ENCODE measurements at places on chromosomes 4 and X. TPM values are rescaled to one million over a fixed set of nuclear protein-coding genes. Genes with fewer than 3 reads are reported as not detected.

CXCL3 gene
- not detected for total RNA-seq

FAM241A gene
- 3.2 TPM for total RNA-seq

DNA sequence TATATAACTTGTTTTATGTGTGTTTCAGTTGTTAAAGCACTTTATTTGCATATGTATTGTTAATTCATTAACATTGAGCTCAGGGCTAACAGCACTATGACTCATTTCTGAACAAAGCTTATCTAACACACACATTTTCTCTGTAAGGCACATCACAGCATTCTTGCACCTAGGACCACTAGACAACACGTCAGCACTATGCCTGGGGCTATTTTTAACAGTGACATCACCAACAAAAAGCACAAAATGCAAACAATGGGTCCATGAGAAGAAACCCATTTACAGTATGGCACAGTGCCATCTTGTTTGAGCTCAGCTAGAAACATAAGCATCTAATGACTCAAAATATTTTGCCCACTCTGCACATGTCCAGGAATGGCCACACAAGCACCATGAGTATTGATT lies 124.4 kb downstream of the RELL1 start:
- H3K4me3 ChIP-seq = no peak overlapping the region
- H3K27me3 ChIP-seq = no peaks in the 10 kb centered on the region
- DNase-seq = no peak
- no peak overlapping the region for H3K27ac ChIP-seq

- peaks cover 18% of the 10 kb centered on the region for H3K4me1 ChIP-seq
- H3K27me3 ChIP-seq = no peaks in the 10 kb centered on the region
- H3K4me3 ChIP-seq = peak overlapping the region; percentile 51
- peak; percentile 46 for DNase-seq
Measured at GRCh38 chr4:140004549-140004895, 149.5 kb downstream of the MAML3 start.

GRCh38 chr4:7334521-7335275 lies 100.0 kb downstream of the PSAPL1 start:
- H3K27ac ChIP-seq = no peak overlapping the region
- DNase-seq = no peak
- no peaks in the 10 kb centered on the region for H3K27me3 ChIP-seq
- no peaks in the 10 kb centered on the region for H3K36me3 ChIP-seq
- H3K4me1 ChIP-seq = no peaks in the 10 kb centered on the region

DNA sequence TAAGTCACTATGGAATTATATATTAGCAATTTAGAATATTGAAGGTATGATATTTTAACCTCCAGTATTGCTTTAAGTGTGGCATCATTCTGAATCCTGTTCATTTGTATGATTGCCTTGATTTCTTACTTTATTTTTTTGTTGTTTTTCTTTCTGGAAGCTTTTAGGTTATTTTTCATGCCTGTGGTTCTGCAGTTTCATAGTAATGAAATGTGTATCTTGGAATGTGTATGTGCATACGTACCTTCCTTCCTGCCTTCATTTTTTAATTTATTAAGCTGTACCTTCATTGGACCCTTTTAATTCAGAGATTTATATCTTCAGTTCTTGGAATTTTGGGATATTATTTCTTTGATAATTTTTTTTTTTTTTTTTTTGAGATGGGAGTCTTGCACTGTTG lies 22.1 kb downstream of the CPEB2 start:
- peaks cover 11% of the 10 kb centered on the region for H3K4me1 ChIP-seq
- no peak overlapping the region for H3K27ac ChIP-seq
- H3K27me3 ChIP-seq = no peaks in the 10 kb centered on the region
- DNase-seq = no peak
- H3K36me3 ChIP-seq = no peaks in the 10 kb centered on the region

GRCh38 chr4:51858605-51859202 lies 15.8 kb downstream of the DCUN1D4 start:
- H3K36me3 ChIP-seq = no peaks in the 10 kb centered on the region
- no peak for DNase-seq
- H3K27me3 ChIP-seq = no peaks in the 10 kb centered on the region
- H3K4me1 ChIP-seq = peaks cover 84% of the 10 kb centered on the region

DNA sequence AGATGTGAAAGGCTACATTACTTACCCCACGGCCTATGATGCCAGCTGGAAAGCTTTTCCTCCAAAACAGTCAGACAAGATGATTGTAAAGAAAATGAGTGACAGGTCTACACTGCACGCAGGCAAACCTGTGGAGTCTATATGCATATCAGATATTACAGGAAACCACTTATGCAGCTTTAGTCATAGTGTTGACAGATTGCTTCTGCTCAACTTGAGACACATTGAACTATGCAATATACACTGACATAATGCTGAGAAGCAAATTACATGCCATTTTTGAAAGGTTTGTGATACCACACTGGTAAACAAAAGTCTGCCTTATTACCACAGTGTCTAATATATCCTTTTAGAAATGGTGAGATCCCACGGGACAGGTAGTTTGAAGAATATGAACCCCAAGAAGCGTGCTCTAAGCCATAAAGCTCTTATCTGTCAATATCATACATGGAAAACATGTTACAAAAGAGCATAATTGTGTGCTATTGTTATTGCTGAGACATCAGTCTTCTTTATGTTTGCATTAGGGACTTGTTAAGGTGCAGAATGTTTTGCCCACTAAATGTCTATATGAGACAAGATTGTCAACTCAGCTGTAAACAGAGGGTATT lies 1835.8 kb upstream of the TENM3 start:
- no peak overlapping the region for H3K4me3 ChIP-seq
- no peak for DNase-seq
- no peaks in the 10 kb centered on the region for H3K27me3 ChIP-seq
- no peak overlapping the region for H3K27ac ChIP-seq

- H3K36me3 ChIP-seq = no peaks in the 10 kb centered on the region
- no peak for DNase-seq
- H3K4me3 ChIP-seq = no peak overlapping the region
- H3K27me3 ChIP-seq = no peaks in the 10 kb centered on the region
- no peak overlapping the region for H3K27ac ChIP-seq
Measured at GRCh38 chr4:166422475-166422874, 549.4 kb downstream of the TLL1 start.
